Naive thymus-derived CD8-positive, alpha-beta T cell (primary cell): ENCODE measurements at places on chromosomes 6 and 20. TPM values are rescaled to one million over a fixed set of nuclear protein-coding genes. Genes with fewer than 3 reads are reported as not detected.

TXLNB gene
- not detected for polyA plus RNA-seq

SLC17A1 gene
- not detected for polyA plus RNA-seq

CALHM5 gene
- not detected for polyA plus RNA-seq

DIDO1 gene
- polyA plus RNA-seq = 45.8 TPM

CDH26 gene
- 0.07 TPM for polyA plus RNA-seq

NDUFAF4 gene
- polyA plus RNA-seq = 95.2 TPM

GRCh38 chr6:170160031-170160627 lies 130.7 kb downstream of the DLL1 start:
- H3K4me1 ChIP-seq = peaks cover 6% of the 10 kb centered on the region
- no peaks in the 10 kb centered on the region for H3K27me3 ChIP-seq
- H3K4me3 ChIP-seq = no peak overlapping the region
- H3K36me3 ChIP-seq = no peaks in the 10 kb centered on the region
- H3K27ac ChIP-seq = no peak overlapping the region
- DNase-seq = no peak

- H3K36me3 ChIP-seq = peaks cover 33% of the 10 kb centered on the region
- H3K27me3 ChIP-seq = peaks cover 60% of the 10 kb centered on the region
These were observed 3.4 kb downstream of the NKX2-4 start for GRCh38 chr20:21393816-21394519.

- no peak for DNase-seq
- H3K4me1 ChIP-seq = peaks cover 56% of the 10 kb centered on the region
- H3K36me3 ChIP-seq = no peaks in the 10 kb centered on the region
- H3K27me3 ChIP-seq = no peaks in the 10 kb centered on the region
These were observed 93.9 kb downstream of the PSMG4 start for GRCh38 chr6:3352678-3353077.

DNA sequence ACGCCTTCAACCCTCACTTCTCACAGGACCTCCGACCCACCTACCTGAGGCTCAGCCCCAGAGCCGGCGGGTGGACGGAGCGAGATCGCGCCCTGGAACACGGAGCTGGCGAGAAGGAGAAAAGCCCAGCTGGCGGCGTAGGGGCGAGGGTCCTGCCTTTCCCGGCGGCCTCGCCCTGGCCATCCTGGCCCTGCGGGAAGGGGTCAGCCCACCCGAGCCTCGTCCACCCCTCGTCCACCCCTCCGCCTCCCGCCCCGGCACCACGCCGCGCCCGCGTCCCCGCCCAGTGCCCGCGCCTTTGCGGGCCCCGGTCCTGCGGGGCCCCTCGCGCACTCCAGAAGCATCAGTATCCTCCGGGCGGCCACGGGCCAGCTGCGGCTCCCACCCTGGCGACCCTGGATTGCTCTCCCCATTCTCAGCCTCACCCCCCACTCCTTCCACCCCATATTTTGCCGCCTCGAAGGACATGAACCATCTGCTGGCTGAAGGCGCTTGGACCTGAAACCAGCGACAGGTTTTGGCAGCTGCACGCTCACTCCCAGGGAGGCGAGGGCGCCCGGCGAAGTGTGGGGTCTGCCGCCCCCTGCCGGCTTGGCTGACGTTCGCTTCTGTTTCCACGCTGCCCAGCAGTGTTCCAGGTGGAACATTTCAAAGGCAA lies 65.1 kb downstream of the PLG start:
- H3K36me3 ChIP-seq = no peaks in the 10 kb centered on the region
- peak; percentile 30 for DNase-seq
- no peak overlapping the region for H3K27ac ChIP-seq
- H3K27me3 ChIP-seq = peaks cover 26% of the 10 kb centered on the region

DNA sequence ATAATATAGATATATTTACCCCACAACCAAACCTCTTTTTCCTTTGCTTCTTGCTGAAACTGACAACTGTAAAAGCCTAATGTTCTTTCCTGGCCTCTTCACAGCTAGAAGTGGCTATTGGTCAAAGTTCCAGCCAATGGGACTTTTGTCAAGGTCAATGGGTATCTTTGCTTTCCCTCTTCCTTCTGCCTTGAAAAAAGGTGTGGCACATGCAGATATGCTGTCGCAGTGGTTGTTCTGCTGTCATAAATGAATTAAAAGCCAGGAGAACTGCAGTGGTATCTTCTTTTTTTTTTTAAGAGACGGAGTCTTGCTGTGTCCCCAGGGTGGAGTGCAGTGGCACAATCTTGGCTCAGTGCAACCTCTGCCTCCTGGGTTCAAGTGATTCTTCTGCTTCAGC lies 29.9 kb downstream of the MAN1A1 start:
- DNase-seq = no peak
- peaks cover 47% of the 10 kb centered on the region for H3K4me1 ChIP-seq
- H3K4me3 ChIP-seq = no peak overlapping the region
- no peaks in the 10 kb centered on the region for H3K27me3 ChIP-seq
